ENCODE measurements at places on chromosomes 2 and 18.

GRCh38 chr2:10892316-10892715 is 19.4 kb upstream of the KCNF1 start:
- no peak for DNase-seq

DNA sequence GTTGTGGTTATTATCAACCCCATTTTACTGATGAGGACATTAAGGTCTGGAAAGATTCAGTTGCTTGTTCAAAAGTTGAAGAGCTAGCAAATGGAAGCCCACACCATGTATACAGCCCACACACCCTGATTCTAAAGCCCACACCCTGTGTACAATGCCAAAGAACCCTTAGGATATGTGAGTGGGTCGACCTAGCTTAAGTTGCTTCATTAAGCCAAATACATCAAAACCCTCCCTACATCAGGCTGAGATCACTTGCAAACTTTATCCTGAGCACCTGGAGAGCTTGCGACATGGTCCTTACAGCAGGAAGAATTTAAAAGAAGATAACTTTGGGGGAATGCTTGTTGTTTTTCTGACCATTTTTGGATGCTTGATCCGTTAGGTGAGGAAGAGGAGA is 435 bp upstream of the ARHGAP25 start:
- no peak for DNase-seq

GRCh38 chr2:177363332-177363731 is 29.2 kb upstream of the AGPS start:
- DNase-seq, result no peak

DNA sequence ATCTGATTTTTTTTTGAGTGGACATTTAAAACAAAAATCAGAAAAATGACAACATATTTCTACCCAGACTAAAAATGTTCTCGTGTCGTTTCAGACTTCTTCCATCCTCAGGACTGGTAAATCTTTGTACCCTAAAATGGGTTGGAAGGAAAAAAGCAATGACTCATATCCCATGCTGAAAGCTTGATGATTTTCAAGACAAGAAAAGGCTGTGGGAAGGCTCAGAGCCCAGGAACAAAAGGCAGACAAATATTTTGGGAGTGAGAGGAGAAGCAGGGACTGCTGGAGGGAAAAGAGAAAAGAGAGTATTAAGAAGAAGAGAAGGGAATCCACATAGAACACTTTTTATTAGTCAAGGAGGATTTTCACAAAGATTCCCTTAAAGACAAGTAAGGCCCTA is 77.1 kb upstream of the CTAGE1 start:
- no peak for DNase-seq

GRCh38 chr2:60612033-60612432 is 58.6 kb upstream of the BCL11A start:
- DNase-seq, result no peak

DNA sequence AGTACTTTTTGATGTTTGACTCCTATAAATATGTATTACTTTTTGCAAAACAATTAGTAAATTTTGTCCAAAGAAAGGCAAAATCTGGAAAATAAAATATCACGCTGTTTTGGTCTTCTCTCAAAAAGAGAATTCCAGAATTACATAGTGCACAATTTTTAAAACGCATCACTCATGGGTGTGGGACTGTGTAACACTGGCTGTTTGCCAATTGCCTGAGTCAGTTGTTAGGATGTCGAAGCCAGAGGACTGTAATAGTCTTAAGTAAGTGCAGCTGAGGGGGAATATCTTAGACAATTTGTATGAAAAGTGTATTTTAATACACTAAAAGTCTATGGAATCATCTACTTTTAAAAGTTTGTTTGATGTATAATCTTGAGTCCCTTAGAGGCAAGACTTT is 24.1 kb upstream of the EPHA4 start:
- no peak for DNase-seq

DNA sequence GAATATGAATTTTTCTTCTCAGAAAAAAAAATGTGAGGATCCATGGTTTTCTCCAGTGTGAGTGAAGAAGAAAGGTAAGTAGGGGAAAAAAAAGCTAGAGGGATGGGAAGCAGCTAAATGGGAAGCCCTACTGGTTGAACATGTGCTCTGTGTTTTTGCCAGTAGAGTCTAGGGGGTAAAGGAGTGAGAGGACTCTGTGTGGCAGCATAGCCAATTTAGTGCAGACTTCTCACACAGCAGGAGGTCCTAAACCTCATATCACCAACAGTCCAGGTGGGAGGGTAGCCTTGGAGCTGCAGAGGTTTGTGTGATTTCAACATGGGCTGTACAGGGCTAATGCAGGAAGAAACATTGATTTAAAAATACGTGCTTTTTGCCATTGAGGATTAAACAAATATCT is 334.5 kb upstream of the SPHKAP start:
- no peak for DNase-seq

DNA sequence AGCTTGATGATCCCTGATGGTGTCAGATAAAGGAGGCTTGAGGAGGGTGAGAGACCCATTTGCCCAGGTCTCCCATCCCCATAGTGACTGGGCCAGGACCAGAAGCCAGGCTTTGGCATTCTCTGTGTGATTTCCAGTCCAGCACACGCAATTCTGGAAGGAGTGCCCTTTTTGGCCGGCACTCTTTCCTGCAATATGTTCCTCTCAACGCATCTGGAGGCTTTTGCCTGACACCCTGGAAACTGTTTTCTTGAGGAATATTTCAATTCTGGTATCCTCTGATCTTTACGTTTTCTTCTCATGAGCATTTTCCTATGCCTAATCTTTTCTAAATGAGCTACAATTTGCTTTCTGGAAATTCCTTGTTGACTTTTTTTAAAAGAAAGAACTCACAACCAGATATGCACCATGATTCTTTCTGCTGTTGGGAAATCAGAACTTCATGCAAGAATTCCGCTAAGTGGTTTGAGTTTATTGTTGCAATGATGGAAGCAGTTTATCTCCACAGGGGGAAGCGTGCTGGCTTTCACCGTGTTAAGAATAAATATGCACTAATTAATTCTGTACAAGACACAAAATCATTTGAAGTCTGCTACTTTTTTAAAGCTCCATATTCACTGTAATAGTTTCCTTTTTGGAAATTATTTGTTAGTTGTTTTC is 143.7 kb downstream of the NAPG start:
- no peak for DNase-seq

DNA sequence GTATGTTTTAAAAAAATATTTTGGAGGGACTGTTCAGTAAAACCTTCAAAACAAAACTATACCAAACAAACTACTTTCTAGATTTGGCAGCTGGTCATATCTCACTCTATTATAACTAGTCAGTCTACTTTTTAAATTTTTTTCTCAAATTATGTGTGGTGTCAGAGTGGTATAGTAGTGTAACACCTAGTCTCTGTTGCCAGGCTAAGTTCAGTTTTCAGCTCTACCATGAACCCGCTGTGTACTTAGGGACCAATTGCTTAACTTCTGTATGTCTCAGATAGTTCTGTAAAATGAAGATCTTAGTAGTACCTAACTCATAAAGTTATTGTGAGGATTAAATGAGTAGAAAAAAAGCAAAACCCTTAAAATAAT is 54.3 kb downstream of the GPD2 start:
- no peak for DNase-seq

GRCh38 chr2:45177870-45178269 is 168.6 kb upstream of the SIX2 start:
- no peak for DNase-seq

DNA sequence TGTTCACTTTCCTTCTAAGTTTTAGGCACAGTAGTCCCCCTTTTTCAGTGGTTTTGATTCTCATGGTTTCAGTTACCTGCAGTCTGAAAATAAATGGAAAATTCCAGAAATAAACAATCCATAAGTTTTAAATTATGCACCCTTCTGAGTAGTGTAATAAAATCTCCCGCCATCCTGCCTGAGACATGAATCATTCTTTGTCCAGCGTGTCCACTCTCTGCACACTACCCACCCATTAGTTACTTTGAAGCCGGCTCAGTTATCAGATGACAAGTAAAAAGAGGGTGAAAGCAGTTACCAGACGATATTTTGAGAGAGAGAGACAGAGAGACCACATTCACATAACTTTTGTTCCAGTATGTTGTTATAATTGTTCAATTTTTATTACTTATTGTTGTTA is 400.5 kb downstream of the TMX3 start:
- no peak for DNase-seq

- DNase-seq, result no peak
Observed at GRCh38 chr2:69667805-69668382, 24.4 kb upstream of the AAK1 start.

DNA sequence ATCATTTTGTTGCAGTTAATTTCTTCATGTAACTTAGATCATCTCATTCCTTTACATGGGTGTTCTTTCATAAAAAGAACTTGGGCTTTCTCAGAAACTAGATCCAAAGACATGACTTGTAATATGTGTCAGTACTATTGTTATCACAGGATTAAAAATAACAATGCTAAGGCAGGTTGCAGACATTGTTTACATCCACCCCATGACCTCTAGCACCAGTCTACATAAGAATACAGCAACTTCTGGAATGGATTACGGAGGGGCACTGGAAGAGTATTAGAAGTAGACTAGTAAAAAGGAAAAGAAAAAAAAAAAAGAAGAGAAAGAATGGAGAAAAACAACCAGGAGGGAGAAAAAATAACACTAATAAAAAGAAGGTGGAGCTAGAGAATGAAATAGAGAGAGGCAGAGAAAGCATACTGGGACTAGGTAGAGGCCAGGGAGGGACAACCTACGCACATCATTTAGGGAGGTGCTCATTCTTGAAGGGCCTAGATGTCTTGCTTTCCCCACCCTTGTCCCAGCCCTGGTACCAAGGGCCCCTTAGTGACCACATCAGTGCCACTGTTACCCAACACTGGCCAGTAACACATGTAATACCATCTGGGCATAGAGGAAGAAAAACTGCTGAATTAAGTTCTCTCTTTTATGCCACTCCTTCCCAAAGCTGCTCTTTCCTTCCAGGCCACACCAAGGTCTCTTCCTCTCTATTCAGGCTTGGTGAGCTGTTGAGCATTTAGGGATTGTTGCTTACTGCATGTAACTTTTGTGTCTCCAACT is 70.6 kb upstream of the KLF7 start:
- DNase-seq, result no peak

- DNase-seq, result no peak
Observed at GRCh38 chr2:69798909-69799526, 30.4 kb upstream of the GMCL1 start.

DNA sequence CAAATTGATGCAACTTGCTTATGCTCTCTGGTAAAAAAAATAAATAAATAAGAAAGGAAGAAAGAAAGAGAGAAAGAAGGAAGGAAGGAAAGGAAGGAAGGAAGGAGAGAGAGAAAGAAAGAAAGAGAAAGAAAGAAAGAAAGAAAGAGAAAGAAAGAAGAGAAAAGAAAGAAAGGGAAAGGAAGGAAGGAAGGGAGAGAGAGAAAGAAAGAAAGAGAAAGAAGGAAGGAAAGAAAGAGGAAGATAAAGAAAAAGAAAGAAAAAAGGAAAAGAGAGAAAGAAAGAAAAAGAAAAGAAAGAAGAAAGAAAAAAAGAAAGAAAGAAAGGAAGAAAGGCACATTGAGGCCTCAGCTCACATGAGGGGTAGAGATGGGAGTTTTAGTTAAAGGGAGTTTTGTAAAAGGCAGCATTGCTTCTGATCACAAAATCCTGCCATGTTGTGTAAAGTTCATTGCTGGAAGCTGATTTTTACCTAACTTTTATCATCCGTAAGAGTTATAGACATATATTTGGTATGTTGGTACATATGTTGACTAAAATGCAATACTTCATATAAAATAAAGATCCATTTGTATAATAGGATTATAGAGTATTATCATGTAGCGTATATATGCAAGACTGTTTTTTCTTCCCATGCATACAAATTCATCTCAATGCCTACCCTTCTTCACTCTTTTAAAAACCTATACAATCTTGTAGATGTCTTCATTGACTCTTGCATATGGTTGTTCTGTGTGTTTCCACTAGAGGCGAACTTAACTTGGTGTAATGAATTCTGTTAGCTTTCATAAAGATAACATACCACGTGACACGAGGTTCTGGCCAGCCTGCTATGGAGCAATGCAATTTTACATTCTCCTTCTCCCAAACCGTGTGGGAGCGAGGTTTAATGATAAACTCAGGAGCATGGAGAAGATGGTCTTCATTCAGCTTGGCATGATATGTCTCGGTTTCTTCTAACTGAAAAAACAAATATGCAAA is 32.8 kb downstream of the MYOM1 start:
- peak; percentile 22 for DNase-seq

DNA sequence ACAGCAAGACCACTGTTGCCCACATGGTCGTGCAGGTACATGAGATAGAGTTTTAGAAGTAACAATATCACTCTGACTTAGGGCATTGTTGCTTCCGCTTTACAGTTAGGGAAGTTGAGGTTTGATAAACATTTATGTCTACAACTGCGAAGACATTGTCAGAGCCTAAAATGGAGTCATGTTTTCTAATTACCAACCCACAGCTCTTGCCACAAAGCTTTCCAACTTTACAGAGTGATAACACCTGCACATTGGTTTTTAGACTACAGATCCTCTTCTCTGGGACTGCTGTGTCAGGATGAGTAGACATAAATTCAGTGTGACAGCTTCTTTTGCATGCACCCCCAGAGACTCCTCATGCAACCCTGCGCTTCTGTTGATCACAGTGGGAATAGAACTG is 119.0 kb downstream of the FEZ2 start:
- DNase-seq, result no peak

DNA sequence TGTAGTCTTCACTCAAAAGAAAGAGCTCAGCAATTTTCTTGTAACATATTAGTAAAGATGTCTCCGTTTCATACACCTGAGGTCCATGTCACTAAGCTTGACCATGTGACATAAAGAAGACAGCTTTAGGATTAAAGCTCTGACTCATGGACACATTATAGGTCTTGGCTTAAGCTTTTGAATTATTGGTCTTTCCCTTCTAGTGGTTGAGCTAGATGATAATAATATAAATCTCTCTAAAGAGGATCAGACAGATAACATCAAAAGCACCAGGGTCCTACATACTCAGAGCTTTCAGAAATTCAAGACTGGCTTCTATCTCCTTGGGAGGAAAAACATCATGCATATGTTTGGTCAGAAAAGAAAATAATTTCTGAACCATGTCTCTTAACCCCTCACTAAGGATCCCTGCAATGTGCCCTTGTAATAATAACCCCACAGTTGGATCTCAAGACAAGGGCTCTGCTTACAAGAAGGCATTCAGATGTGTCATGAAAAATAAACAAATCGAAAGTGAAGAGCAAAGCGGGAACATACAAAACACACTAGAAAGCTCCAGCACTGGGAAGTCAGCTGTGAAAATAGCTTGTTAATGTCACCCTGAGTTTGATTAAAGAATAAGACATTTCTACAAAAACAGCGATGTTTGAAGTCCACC is 174.5 kb downstream of the PID1 start:
- DNase-seq, result no peak

DNA sequence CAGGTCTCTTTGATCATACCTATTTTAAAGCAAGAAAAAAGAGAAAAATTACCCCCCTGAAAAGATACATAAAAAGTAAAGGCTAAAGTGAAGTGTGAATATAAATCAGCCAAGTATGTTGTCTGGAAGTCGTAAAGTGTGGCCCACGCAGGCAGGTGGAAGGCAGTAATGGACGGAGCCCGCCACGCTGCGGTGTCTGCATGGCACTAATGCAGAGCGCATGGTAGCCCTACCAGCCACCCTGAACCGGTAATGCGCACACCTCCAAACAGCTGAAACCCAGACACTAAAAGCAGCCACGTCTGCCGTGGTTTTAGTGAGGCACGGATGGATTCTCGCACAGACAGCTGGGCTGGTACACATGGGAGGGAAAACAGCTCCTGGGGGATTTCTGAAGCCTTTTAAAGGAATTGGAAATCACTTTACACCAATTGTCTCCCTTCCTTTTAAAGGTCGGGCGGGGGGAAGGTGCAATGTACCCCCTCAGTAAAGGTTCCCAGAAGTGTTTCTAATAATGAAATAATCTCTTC is 615.2 kb downstream of the CNTNAP5 start:
- DNase-seq, result no peak

- no peak for DNase-seq
Observed at GRCh38 chr2:236949089-236949905, 136.4 kb upstream of the COPS8 start.

GRCh38 chr2:75047189-75047991 is 88.9 kb downstream of the POLE4 start:
- DNase-seq, result no peak

Data from T47D (cell line).